ENCODE measurements at places on chromosomes 16 and 17.

- DNase-seq = peak; percentile 72
Observed at GRCh38 chr17:64146418-64147109, 16.6 kb upstream of the ERN1 start.

GRCh38 chr17:16923097-16923903 lies 48.6 kb downstream of the TNFRSF13B start:
- no peak for DNase-seq

DNA sequence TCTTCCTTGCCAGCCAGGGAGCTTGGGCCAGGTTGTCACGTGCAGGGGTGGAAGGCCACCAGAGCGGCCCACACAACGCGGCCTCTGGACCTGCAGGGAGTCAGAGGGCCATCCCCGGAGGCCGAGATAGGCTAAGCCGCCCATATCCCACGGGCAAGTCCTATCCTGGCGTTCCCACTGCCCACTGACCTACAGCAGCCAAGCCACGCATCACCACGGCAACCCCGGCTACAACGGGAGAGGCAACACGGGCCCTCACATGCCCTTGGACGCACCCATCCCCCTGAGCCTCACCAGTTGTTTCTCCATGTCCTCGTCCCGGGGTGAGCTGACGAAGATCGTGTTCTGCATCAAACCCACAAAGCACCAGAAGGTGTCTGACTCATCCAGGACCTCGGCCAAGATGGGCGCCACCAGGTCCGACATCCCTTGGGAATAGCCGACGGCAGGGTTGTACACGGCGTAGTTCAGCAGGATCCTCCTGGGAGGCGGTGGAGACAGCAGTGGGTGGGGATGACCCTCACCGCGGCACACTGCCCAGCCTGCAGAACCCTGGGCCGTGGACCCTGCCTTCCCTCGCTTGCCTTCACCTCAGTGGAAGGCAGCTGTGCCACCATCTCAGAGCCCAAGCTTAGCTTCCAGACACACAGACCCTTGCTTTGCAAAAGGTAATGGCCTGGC lies 88.2 kb downstream of the TBC1D16 start:
- peak; percentile 37 for DNase-seq

DNA sequence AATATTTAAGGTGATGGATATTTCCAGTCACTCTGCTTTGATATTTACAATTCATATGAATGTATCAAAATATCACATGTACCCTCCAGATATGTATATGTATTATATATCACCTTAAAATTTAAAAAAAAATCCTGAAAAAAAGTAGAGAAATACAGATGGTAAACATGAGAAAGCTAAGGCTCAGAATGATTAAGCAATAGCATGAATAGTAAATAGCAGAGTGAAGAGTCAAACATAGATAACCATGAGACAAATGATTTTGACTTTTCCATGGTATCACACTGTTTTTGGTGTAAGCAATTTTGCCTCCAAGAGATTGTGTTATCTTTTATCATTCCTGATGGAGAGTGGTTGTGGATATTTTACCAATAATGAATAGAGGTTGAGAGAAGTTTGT lies 868.8 kb downstream of the CDH11 start:
- no peak for DNase-seq

Measured in Right ventricle myocardium superior (tissue), 1 donor.